ENCODE measurements at places on chromosomes 12 and 14. TPM values are rescaled to one million over a fixed set of nuclear protein-coding genes. Genes with fewer than 3 reads are reported as not detected.

GRCh38 chr12:116833474-116833873, 47.8 kb downstream of the HRK start:
- H3K27ac ChIP-seq: no peak overlapping the region
- no peaks in the 10 kb centered on the region for H3K36me3 ChIP-seq
- no peaks in the 10 kb centered on the region for H3K4me1 ChIP-seq
- no peak for DNase-seq

DNA sequence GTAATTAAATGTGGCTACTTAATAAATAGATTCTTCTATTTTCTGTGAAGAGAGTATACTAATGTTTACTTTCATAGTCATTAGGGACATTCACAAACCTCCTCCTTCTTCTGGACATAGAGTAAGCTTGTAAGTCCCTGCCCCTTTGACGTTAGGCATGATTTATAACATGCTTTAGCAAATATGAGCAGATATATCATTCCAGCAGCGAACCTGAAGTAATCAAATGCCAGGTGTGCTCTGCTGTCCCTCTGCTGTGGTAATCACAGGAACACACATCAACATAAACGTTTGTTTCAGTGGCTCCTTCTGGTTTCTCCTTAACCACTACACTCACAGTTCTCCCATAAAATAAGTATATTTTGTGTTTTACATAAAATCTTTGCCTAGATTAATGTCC, 961.8 kb downstream of the FLRT2 start:
- H3K27me3 ChIP-seq: no peaks in the 10 kb centered on the region
- H3K4me1 ChIP-seq: no peaks in the 10 kb centered on the region
- H3K27ac ChIP-seq: no peak overlapping the region
- no peaks in the 10 kb centered on the region for H3K36me3 ChIP-seq

- DNase-seq: no peak
- peaks cover 13% of the 10 kb centered on the region for H3K4me1 ChIP-seq
- no peak overlapping the region for H3K4me3 ChIP-seq
- H3K27me3 ChIP-seq: no peaks in the 10 kb centered on the region
- peaks cover 79% of the 10 kb centered on the region for H3K36me3 ChIP-seq
- H3K27ac ChIP-seq: no peak overlapping the region
These were observed 16.6 kb downstream of the PGAM5 start for GRCh38 chr12:132727091-132727794.

DNA sequence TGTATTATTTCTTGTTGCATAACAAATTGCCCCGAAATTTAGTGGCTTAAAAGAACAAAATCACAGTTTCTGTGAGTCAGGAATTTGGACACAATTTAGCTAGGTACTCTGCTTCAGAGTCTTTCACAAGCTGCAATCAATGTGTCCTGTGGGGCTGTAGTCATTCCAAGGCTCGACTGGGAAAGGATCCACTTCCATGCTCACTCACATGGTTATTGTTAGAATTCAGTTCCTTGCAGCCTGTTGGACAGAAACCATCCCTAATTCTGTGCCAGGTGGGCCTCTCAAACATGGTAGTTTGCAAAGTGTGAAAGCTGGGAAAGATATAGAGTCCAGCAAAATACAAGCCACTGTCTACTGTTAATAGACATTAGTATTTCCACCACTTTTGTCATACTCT, 59.7 kb upstream of the ARID2 start:
- no peaks in the 10 kb centered on the region for H3K36me3 ChIP-seq
- no peak for DNase-seq
- no peak overlapping the region for H3K4me3 ChIP-seq
- H3K4me1 ChIP-seq: no peaks in the 10 kb centered on the region
- no peak overlapping the region for H3K27ac ChIP-seq

Gene CEBPE
- total RNA-seq: not detected

Gene IAPP
- total RNA-seq: not detected

DNA sequence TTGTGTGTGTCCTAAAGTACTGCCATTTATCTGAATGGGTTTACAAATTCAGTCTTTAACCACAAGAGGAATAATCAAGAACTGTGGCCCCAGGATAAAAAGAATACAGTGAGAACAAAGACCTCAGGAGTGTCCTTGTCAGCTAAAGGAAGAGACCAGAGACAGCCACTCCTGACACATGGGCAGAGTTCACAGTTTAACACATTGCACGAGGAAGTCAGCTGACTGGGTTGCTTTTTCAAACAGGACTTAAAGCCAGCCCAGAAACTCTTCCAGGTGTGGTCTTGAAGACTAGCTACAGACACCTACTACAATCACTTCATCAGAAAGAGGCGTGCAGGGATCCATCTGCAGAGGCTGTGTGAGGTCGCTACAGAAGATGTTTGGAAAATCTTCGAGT, 42.8 kb downstream of the GNS start:
- H3K27ac ChIP-seq: no peak overlapping the region
- no peaks in the 10 kb centered on the region for H3K4me1 ChIP-seq
- H3K4me3 ChIP-seq: no peak overlapping the region
- no peak for DNase-seq

Gene CCDC177
- not detected for total RNA-seq

Gene TMED10
- 219 TPM for total RNA-seq

Gene NEUROD4
- total RNA-seq: not detected

Gene SLC25A21
- total RNA-seq: 0.99 TPM

All from adrenal gland (tissue), 19 donors.